ENCODE measurements at places on chromosomes 1 and 21.

DNA sequence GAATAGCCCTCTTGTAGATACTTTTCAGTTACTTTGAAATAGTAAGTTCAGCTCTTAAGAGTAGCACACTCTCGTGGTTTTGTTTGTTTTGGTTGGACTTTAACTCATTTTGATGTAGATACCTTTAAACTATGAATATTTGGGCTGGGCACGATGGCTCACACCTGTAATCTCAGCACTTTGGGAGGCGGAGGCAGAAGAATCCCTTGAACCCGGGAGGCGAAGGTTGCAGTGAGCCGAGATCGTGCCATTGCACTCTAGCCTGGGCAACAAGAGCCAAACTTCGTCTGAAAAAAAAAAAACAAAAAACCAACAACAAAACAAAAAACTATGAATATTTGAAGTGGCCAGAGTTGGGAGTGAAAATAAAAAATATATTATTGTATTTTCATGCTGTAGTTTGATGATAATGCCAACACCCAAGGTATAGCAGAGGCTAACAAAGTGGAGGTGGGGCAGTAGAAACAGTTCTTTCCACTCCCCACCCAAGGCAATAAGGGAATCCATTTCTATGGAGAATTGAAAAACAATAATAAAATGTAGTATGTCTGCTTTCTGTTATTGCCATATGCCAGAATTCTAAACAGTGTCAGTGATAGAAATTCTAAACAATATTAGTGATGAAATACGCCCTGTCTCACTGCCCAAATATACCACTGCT is 1.7 kb downstream of the ZNF326 start:
- no peak for DNase-seq

GRCh38 chr1:240074422-240074821 is 17.3 kb upstream of the FMN2 start:
- DNase-seq, result peak; percentile 13

DNA sequence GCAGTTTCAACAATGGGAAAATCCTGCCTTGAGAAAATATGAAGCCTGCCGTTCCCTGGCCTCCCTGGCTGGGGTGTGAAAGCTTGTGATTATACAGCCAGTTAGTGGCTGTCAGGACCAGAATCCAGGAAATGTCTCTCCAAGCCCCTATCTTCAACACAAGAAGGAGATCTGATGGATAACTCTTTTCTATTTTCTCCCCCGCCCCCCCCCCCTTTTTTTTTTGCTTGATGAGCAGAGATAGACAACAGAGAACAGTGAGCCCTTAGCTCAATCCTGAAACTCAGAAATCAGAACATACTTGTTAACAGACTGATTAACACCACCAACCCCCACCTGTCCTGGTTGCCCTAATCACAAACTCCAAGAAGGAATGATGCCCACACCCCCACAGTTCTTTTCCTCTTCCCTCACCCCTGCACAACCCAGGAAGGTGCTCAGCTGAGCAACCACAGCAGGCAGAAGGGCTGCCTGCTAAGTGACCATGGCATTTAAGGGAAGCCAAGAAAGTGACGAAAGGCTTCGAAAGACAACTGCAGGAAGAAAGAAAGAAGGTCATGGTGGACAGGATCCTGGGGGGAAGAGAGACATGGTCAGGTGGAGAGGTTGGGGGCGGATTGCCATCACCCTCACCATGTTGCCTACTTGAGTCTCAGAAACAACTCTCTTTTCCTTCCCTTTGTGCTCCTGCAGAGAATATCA is 12.3 kb upstream of the DENND2D start:
- DNase-seq, result no peak

GRCh38 chr1:177732178-177732577 is 237.7 kb downstream of the SEC16B start:
- DNase-seq, result no peak

DNA sequence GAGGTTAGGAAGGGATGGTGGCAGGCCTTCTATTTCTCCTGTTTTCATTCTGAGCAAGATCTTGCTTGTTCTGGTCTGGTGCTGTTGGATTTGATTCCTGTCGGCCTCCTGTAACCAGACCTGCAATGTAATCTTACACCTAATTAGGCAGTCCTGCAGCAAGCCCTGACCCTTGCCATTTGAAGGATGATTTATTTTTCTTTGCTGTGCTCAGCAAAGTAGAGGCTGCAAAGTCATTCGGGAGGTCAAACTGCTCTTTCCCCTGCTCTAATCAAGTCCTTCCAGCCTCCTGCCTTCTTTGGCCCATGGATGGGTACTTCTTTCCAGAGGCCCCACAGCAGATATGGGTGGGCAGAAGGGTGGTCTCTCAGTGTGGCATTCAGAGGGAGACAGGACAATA is 417.7 kb upstream of the USP24 start:
- no peak for DNase-seq

- DNase-seq, result peak; percentile 97
Measured at GRCh38 chr1:245771511-245772281, 616.9 kb downstream of the KIF26B start.

DNA sequence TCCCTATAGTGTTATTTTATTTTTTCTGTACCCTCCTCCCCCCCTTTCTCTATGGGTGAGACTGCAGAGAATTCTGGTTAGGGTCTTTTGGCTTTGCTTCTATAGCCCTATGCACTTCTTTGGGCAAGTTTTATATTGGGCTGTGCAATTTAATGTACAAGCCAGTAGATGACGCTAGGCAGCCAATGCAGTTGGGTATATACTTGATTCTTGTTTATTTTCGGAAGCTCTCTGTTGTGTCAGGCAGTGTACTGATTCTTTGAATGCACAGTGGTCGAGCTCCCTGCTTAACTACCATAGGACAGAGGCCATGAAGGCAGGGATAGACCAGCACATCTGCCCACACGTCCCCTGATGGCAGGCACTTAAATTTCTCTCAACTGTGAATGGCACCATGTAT is 34.1 kb upstream of the GPR52 start:
- peak; percentile 4 for DNase-seq

DNA sequence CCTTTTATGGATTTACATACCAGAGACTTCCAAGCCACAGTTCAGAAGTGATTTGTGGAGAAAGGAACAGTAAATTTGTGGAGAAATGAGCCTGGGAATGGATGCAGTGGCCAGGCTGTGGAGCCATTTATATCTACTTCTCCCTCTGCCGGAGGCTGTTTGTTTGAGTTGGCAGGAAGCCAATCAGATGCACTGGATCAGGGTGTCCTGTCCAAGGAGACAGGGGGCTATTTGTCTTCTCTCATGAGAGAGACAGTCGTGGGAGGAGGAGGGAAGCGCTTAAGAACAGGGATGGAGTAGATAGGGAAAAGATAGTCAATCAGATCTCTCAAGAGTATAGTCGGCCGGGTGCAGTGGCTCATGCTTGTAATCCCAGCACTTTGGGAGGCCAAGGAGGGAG is 2.8 kb upstream of the HAPLN2 start:
- DNase-seq, result no peak

DNA sequence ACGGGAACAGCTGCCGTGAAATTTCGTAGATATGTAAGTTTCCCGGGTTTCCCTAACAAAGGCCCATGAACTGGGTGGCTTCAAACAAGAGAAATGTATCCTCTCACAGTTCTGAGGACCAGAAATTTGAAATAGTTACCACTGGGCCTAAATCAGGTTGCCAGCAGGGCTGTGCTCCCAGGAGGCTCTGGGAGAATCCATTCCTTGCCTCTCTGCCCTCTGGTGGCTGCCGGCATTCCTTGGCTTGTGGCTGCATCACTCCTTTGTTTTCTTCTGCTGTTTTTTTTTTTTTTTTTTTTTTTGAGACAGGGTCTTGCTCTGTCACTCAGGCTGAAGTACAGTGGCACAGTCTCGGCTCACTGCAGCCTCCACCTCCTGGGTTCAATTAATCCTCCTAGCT is 23.7 kb downstream of the UMODL1 start:
- DNase-seq, result no peak

GRCh38 chr1:53579221-53580008 is 120.2 kb downstream of the DMRTB1 start:
- DNase-seq, result no peak

Measured in AG10803 (cell line).